ENCODE measurements at places on chromosomes 2 and 18.
A peak's percentile ranks its signal among the peaks of the same experiment; 100 is the strongest.

GRCh38 chr2:194383401-194383800 is 1273.6 kb upstream of the SLC39A10 start:
- DNase-seq = no peak

- DNase-seq = peak; percentile 75
Observed at GRCh38 chr2:64338910-64339500, 115.0 kb upstream of the LGALSL start.

DNA sequence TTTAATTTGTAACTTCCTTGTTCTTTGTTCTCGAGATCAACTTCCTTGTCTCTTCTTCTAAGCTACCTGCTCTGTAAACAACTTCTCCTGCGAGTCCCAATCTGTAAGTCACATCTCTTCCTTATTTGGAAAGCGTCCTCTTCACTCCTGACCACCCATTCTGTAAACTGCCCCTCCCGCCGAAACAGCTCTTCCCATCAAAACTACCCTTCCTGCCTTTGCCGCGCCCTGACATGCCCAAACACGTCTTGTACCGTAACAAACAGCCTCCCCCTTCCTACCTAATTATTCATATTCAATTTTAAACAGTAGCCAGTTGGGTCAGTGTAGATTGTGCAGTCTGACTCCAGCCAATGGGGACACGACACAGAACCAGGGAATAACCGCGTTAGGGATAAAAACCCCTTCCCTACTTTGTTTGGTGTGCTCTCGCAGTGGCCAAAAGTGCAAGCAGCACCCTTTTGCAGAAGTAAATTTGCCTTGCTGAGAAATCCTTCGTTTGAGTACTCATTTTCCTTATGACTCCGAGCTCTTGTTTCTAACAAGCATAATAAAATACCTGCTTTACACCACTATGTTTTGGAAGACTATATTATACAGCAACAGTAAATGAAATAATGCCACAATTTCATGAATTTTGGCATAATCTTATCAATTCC is 39.8 kb downstream of the PIAS2 start:
- no peak for DNase-seq

DNA sequence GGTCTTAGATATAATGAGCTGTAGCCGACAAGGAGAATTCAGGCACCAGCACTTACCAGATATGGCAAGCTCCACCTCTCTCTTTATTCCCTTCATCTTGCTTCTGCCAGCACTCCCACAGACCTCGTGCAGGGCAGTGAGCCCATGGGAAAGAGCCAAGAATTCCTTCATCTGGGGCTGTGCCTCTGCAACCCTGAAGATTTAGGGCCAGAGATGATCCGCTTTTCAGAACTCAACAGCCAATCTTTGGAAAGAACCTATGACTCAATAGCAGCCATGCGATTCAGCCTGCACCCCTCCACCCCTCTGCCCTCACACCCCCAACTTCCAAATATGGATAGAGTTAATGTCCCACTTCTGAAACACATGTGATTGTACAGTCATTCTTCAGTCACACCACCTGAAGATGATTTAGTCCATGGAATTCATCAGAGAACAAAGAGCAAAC is 533.7 kb upstream of the TNP1 start:
- no peak for DNase-seq

- no peak for DNase-seq
Observed at GRCh38 chr2:11749646-11750349, 3.4 kb downstream of the LPIN1 start.

- DNase-seq = no peak
Observed at GRCh38 chr18:80247393-80247841, at the start of gene PARD6G. TSS of gene PARD6G (minus strand) at chr18:80247514. CDS start at chr18:80247348, 166 bp downstream.

DNA sequence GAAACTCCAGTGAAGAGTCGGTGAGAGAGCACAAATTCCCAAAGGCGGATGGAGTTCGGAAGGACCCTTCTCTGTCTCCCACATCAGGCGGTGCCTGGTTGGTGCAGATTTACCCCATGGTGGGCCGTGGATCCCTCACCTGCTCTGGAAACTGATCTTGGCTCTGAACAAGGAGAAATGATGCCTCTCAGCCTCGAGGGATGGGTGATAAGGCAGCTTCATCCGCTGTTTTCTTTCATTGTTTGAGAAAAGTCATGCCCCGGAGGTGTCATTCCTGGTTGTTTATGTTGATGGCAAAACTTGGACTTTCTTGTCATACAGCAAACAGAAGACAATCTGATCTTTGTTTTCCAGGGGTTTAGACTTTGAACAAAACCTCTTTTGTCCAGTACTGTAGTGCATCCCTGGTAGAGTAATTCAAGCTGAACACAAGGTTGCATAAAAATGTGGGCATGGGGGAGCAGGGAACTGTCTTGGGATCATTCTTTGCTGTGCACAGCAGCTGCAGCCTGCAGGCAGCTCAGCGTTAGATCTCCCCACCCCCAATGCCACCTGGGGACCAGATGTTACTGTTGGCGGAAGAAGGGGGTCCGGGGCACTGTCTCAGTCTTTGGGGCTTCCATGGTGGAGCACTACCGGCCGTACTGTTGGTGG is 81.3 kb downstream of the NFATC1 start:
- DNase-seq = no peak

DNA sequence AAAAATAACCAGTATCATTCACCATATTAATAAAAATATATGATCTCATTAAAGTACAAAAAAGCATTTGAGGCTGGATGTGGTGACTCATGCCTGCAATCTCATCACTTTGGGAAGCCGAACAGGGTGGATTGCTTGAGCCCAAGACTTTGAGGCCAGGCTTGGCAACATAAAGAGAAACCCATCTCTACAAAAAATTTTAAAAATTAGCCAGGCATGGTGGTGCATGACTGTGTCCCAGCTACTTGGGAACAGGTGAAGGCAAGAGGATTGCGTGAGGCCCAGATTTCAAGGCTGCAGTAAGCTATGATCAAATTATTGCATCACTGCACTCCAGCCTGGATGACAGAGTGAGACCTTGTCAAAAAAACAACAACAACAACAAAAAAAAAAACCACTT is 75.9 kb downstream of the RAD51AP2 start:
- DNase-seq = no peak

DNA sequence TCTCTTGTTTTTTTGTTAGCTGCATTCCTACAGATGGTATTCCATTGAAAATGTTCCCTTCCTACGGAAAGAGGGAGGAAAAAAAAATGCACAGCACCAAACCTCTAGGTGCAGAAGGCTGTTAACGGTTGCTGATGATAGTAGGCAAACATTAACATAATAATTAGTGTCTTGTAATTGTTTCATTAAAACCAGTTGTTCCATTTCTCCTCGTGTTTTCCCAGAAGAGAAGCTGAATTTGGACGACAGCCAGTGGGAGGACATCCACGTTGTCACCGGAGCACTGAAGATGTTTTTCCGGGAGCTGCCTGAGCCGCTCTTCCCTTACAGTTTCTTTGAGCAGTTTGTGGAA is 494.7 kb downstream of the ARHGAP15 start:
- no peak for DNase-seq
